ENCODE measurements at places on chromosomes 12 and 14.

- no peak for DNase-seq
These were observed 42.6 kb upstream of the PLEKHD1 start for GRCh38 chr14:69441948-69442347.

DNA sequence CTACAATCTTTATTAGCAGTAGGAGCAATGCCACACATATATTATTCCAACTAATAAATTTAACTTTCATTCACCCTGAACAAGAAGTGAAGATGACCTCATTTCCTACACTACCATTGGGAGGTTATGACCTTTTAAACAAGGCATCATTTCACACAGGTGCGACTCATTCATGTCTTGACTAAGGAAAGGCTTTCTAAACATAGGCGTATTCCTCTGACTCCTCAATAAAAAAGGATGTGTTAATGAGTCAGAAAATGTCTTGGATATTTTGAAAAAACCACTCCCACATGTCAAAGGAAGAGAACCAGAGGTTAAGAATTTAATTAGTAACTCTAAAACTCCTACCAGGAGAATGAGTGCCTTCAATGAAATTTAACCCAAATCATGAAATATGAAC, 115.2 kb downstream of the PRICKLE1 start:
- no peak for DNase-seq

- no peak for DNase-seq
These were observed 125.0 kb upstream of the HMGA2 start for GRCh38 chr12:65699251-65699650.

- no peak for DNase-seq
These were observed 63.2 kb downstream of the PRIMA1 start for GRCh38 chr14:93725002-93725582.

DNA sequence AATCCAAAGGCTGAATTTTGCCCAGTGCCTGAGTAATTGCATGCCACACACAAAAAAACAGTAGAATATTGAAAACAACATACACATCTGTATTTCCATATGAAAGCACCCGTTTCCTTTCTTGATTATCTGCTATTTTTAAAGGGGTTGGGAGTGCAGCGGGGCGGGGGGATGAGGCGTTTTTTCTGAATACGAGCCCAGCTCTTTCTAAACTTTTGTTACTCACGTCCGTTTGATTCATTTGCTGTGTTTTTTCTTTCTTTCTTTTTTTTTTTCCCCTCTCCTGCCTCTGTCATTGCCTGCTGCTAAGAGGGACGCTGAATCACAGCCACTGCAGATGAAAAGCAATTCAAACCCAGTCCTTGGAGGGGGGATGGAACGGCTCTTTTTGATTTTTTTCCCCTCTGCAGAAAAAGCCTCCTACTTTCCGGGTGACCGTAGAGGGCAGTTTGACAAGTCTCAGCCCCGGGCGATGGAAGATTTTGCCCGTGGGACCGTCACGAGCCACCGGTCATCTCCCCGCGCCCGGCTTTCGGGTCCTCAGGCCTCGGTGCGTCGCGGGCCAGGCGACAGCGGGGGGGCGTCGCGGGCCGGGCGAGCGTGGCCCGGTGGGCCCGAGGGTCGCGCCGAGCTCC, 572 bp upstream of the RASSF8 start:
- DNase-seq: no peak

- DNase-seq: no peak
These were observed 283.2 kb downstream of the TTC8 start for GRCh38 chr14:89107626-89108025.

DNA sequence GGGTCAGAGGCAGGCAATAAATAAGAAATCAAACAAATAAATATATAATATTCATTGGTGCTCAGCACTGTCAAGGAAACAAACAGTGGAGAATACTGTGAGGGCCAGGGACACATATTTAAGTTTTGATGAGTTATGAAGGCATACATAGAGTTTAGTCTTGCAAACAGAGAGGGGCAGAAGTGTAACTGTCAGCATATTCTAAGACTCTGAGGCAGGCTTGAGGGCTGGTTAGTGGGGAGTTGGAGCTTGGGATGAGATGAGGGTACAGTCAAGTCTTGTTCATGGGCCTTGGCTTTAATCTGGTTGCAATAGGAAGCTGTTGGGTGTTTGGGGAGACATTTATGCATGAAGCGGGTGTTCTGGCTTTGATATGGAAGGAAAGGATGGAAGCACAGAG, 78.9 kb downstream of the PELI2 start:
- DNase-seq: no peak

DNA sequence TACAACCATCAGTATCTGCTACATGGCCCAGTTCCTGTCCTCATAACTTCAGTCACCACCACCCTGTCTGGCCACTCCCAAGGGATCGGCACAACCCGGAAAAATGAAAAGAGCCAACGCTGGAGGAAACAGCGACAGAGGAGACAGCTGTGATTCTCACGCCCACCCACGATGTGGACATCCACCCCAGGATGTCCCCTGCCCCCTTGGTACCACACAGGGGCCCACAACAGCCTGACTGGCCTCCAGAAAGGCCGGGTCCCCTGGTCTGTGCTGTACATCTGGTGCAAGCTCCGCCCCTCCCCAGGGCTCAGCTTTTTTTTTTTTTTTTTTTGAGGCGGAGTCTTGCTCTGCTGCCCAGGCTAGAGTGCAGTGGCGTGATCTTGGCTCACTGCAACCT, 12.5 kb downstream of the RPS6KL1 start:
- DNase-seq: no peak

DNA sequence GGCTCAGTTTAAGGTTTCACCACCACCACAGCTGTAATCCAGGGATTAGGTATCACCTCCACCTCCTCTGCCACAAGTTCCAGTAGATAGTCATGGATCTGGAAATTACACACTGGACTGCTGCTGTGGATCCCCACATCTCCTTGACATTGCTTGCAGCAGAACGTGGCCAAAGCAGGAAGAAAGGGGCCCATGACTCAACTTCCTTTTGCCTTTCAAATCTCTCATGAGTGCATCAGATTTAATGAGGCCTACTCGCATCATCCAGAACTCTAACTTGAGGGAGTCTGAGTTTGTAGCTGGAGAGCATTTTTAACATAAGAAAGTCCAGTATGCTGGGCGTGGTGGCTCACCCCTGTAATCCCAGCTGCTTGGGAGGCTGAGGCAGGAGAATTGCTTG, 29.2 kb upstream of the TMED10 start:
- no peak for DNase-seq

GRCh38 chr12:96404696-96405095, 4.5 kb upstream of the CDK17 start:
- DNase-seq: no peak

DNA sequence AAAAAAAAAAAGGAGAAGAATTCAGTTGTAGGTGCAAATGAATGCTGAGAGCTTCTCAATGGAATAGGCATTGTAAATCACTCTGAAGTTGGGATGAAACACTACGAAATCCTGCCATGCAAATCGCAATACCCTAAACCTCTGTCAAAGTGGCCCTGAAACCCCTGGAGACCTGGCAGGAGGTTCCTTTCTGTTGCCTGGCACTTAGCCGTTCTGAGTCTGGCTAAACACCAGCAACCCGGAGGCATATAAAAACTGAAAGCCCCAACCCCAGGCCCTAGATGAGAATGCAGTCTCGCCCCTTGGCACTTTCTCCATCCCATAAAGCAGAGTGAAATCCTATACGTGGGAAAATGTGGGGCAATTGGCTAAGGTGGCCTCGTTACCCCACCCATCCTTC, 151.5 kb upstream of the PARP11 start:
- no peak for DNase-seq
